Progenitor cell of endocrine pancreas (in vitro differentiated cells): ENCODE measurements at places on chromosomes 2 and 18. TPM values are rescaled to one million over a fixed set of nuclear protein-coding genes. Genes with fewer than 3 reads are reported as not detected.

DNA sequence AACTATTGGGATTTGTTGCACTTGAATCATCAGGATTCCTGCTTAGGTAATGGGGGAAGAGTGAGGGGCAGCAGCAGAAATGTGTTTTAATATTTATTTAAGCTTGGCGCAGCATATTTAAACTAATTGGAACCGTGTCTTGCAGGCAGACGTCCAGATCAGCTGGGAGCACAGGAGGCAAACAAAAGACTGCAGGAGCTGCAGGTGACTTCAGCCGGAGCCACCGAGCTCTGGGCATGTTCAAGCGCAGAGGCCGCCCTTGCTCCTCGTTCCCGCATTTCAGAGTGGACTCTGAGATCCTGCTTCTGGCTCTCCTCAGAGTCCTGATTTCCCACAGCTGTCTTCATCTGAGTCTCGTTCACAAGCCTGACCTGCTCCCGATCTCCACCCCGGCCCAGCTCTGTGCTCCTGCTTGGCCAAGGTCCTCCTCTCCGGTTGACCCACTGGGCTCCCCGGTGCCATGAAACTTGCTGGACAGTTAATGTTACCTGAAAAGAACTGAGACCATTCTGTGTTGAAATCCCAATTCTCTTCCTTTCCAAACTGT is 475.5 kb downstream of the SOX11 start:
- no peaks in the 10 kb centered on the region for H3K36me3 ChIP-seq
- H3K27me3 ChIP-seq = no peaks in the 10 kb centered on the region
- H3K4me1 ChIP-seq = peaks cover 11% of the 10 kb centered on the region
- H3K27ac ChIP-seq = no peak overlapping the region
- H3K4me3 ChIP-seq = no peak overlapping the region

The KCNIP3 gene
- total RNA-seq = 4.3 and 6.3 TPM in 2 replicates

DNA sequence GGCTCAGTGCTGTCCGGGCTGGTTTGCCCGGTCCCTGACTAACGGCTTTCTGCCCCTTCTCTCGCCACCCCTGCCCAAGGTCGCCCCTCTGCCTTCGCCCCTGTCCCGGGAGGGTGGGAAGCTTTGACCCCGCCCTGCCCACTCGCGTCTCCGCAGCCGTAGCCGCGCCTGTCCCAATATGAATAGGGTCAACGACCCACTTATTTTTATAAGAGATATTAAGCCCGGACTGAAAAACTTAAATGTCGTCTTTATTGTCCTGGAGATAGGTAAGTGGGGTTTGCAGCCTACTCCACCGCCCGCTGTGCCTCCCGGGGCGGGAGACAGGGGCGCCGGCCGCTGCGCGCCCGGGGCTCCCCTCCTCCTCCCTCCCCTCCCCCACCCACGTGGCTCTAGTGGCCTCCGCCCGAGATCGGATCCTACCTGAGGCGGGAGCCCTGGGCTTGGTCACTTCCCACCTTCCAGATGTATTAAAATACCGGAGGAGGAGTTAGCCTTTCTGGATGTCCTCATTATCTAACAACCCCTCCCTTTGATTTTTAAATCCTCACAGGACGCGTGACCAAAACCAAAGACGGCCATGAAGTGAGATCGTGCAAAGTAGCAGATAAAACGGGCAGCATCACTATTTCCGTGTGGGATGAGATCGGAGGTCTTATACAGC is 633 bp downstream of the NABP1 start:
- H3K4me1 ChIP-seq = peaks cover 4% of the 10 kb centered on the region
- H3K27ac ChIP-seq = peak overlapping the region; percentile 96
- peak; percentile 26 for DNase-seq

The RBM44 gene
- 0.78 and 0.81 TPM in 2 replicates for total RNA-seq

- DNase-seq = no peak
- no peak overlapping the region for H3K4me3 ChIP-seq
- H3K36me3 ChIP-seq = peaks cover 14% of the 10 kb centered on the region
- H3K27ac ChIP-seq = no peak overlapping the region
- H3K27me3 ChIP-seq = no peaks in the 10 kb centered on the region
Measured at GRCh38 chr2:113905886-113906285, 16.0 kb downstream of the ACTR3 start.

DNA sequence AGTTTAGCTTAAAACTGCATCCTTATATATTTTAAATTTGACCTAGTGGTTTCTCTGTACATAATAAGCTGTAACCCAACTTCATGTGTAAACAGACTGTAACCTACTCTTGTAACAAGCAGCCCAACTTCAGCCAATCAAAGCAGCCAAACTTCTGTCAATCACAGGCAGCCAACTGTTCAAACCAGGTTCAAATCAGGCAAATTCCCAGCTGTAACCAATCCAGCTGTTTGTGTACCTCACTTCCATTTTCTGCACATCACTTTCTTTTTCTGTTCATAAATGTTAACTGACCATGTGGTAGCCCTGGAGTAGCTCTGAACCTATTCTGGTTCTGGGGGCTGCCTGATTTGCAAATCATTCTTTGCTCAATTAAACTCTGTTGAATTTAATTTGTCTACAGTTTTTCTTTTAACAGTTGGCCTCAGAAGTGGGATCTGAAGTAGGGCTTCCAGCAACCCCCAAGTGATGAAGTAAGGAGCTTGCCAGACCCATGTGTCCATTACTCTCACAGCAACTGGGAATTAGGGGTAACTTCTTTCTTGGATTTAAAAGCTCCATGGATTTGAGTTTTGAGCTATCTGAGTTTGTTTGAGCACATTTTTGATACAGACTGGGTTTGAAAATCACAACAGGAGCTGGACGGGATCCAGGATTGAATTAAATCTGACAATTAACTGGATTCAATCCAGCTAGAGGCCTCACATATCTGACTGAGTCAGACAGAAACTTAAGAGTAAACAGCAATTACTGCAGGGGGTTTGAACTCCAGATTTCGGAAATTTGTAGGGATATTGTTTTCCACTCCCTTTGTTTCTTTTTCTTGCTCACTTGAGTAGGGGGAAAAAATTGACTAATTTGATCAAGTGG is 1569.7 kb upstream of the SLC39A10 start:
- H3K27ac ChIP-seq = no peak overlapping the region
- peaks cover 1% of the 10 kb centered on the region for H3K36me3 ChIP-seq
- no peaks in the 10 kb centered on the region for H3K27me3 ChIP-seq

The MOCOS gene
- 2.0 and 3.0 TPM in 2 replicates for total RNA-seq

The FAP gene
- not detected in 2 replicates for total RNA-seq

- no peak overlapping the region for H3K4me3 ChIP-seq
- H3K4me1 ChIP-seq = no peaks in the 10 kb centered on the region
- H3K27me3 ChIP-seq = peaks cover 3% of the 10 kb centered on the region
Measured at GRCh38 chr2:181140414-181140813, 160.0 kb downstream of the UBE2E3 start.

The ITGB6 gene
- total RNA-seq = 6.7 and 7.0 TPM in 2 replicates

- H3K27me3 ChIP-seq = no peaks in the 10 kb centered on the region
- no peaks in the 10 kb centered on the region for H3K36me3 ChIP-seq
- DNase-seq = no peak
- H3K4me1 ChIP-seq = peaks cover 9% of the 10 kb centered on the region
- no peak overlapping the region for H3K4me3 ChIP-seq
- H3K27ac ChIP-seq = peak overlapping the region; percentile 38
Measured at GRCh38 chr2:150166313-150167051, 321.0 kb downstream of the RND3 start.

DNA sequence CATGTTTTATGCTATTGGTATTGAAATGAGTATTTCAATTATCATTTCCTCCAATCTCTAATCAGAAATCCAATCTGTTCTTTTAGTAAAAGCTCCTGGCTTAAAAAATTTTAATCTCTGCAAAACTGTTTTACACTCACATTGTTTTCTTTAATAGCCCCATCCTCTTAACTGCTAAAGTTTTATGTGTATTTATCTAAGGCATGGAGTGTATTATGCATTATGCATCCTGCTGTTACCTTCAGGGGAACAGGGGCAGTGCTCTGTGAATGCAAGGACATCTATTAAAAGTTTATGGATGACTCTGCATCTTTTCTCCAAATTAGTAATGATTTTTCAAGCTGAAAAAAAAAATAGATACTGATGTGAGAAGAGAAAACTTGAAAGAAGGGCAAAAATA is 1261.6 kb upstream of the NXPH2 start:
- no peak overlapping the region for H3K4me3 ChIP-seq
- DNase-seq = no peak
- H3K4me1 ChIP-seq = peaks cover 1% of the 10 kb centered on the region

- H3K27me3 ChIP-seq = no peaks in the 10 kb centered on the region
- no peaks in the 10 kb centered on the region for H3K36me3 ChIP-seq
- H3K27ac ChIP-seq = peak overlapping the region; percentile 74
- no peak for DNase-seq
- H3K4me3 ChIP-seq = no peak overlapping the region
Measured at GRCh38 chr2:18829251-18829902, 240.0 kb upstream of the NT5C1B start.

DNA sequence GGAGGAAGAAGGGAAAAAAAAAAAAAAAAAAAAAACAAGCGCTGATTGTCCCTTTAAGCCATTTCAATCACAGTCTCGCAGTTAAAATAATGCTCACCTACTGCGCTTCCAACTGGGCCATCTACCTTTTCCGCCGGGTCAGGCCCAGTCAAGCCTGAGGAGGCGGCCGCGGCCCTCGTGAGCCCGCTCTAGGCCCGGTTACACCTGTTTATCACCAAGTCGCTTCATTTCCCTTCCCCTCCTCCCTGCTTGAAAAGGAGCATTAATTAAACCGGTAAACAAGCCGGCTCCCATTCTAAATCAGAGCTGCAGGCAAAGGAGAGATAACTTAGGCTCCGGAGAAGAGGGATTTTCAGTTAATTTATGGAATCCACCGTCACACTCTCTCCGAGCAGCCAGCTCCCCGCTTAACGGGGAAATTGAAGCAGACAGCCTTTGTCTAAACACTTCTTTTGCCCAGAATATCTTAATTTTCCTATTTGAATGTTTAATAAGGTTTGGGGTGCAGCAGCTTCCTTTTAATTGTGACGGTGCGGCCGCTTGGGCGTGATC is 140.1 kb upstream of the SIX3 start:
- H3K27me3 ChIP-seq = peaks cover 82% of the 10 kb centered on the region
- DNase-seq = no peak
- H3K4me3 ChIP-seq = no peak overlapping the region
- H3K4me1 ChIP-seq = peaks cover 11% of the 10 kb centered on the region

- H3K4me1 ChIP-seq = peaks cover 2% of the 10 kb centered on the region
- no peak overlapping the region for H3K4me3 ChIP-seq
- no peaks in the 10 kb centered on the region for H3K36me3 ChIP-seq
- H3K27me3 ChIP-seq = peaks cover 2% of the 10 kb centered on the region
Measured at GRCh38 chr2:19786408-19787058, 115.2 kb downstream of the TTC32 start.

The LYG2 gene
- not detected in 2 replicates for total RNA-seq

- peaks cover 21% of the 10 kb centered on the region for H3K27me3 ChIP-seq
- no peak overlapping the region for H3K27ac ChIP-seq
Measured at GRCh38 chr2:231524477-231525247, 5.6 kb downstream of the NMUR1 start.

DNA sequence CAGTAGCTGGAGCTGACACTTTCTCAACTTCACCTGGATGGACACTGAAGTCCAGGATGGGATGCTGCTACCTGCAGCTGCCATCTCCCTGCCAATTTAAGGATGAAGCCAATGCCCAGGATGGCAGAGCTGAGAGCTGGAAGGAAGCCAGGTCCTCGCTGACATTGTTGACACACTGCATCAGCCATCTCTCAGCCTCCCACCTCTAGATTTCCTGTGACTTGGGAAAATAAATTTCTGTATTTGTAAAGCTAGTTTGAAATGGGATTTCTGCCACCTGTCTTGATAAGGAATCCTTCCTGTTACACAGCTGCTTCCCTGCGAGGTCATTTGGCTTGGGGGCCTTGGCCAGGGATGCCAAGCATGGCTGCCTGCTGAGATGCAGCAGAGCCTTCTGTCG is 43.5 kb downstream of the KCTD1 start:
- no peak overlapping the region for H3K4me3 ChIP-seq
- peaks cover 5% of the 10 kb centered on the region for H3K36me3 ChIP-seq
- no peaks in the 10 kb centered on the region for H3K27me3 ChIP-seq

- no peak for DNase-seq
- no peaks in the 10 kb centered on the region for H3K36me3 ChIP-seq
- H3K27ac ChIP-seq = no peak overlapping the region
- H3K4me3 ChIP-seq = no peak overlapping the region
- H3K27me3 ChIP-seq = peaks cover 15% of the 10 kb centered on the region
- no peaks in the 10 kb centered on the region for H3K4me1 ChIP-seq
Measured at GRCh38 chr2:70349921-70350685, 48.2 kb upstream of the FAM136A start.

The CRYGD gene
- not detected in 2 replicates for total RNA-seq

The MC5R gene
- not detected in 2 replicates for total RNA-seq

GRCh38 chr2:237244178-237244577 is 158.5 kb downstream of the COPS8 start:
- no peak overlapping the region for H3K4me3 ChIP-seq
- no peaks in the 10 kb centered on the region for H3K36me3 ChIP-seq
- DNase-seq = no peak
- H3K4me1 ChIP-seq = no peaks in the 10 kb centered on the region
- peaks cover 2% of the 10 kb centered on the region for H3K27me3 ChIP-seq
- H3K27ac ChIP-seq = no peak overlapping the region

The CYTIP gene
- 0.14 and 0.27 TPM in 2 replicates for total RNA-seq

The IL1B gene
- total RNA-seq = not detected in 2 replicates

The MBP gene
- total RNA-seq = 38.4 and 39.0 TPM in 2 replicates

- peak overlapping the region; percentile 80 for H3K4me3 ChIP-seq
- H3K27me3 ChIP-seq = peaks cover 17% of the 10 kb centered on the region
- H3K4me1 ChIP-seq = peaks cover 39% of the 10 kb centered on the region
- no peaks in the 10 kb centered on the region for H3K36me3 ChIP-seq
- DNase-seq = peak; percentile 48
Measured at GRCh38 chr18:22348521-22349316, 69.0 kb downstream of the CTAGE1 start.

The FOSL2 gene
- 38.4 and 42.5 TPM in 2 replicates for total RNA-seq

DNA sequence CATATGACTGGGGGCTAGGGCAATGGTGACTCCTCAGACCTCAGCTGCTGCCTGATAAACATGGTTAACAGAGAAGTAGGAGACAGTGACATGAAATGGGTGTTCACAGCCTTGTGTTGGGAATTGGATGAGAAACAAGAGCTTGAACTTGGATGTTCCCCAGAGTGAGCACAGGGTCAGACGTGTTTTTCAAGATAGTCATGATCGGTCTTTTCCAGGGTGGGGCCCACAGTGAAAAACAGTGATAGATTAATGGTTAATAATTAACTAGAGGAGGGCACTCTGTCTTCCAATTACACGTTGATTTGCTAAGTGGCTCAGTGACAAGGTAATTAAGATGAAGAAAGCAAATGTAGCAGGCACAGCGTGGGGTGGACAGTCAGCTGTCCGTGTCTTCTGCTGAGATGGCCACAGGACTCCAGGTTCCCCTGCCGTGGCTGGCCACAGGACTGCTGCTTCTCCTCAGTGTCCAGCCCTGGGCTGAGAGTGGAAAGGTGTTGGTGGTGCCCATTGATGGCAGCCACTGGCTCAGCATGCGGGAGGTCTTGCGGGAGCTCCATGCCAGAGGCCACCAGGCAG is at the start of gene UGT1A3:
UGT1A3 (plus strand) TSS at position 320 of the 579 bp plus-strand sequence; CDS start at position 405, 85 bp downstream.
- no peaks in the 10 kb centered on the region for H3K27me3 ChIP-seq
- no peaks in the 10 kb centered on the region for H3K36me3 ChIP-seq
- H3K27ac ChIP-seq = no peak within 1 kb of the TSS
- no peak for DNase-seq
- peaks cover 9% of the 10 kb centered on the region for H3K4me1 ChIP-seq
